ENCODE measurements at places on chromosomes 3 and 15. TPM values are rescaled to one million over a fixed set of nuclear protein-coding genes. Genes with fewer than 3 reads are reported as not detected.

Gene PYGO1
- total RNA-seq = not detected

Gene ASB14
- not detected for total RNA-seq

Gene C3orf52
- total RNA-seq = 3.1 TPM

Gene RTP1
- not detected for total RNA-seq

Gene MCTP2
- total RNA-seq = 26.1 TPM

Gene ARHGAP11A
- 96.4 TPM for total RNA-seq

Gene DPPA2
- total RNA-seq = not detected

Gene ACP3
- not detected for total RNA-seq

Gene NR2F2
- not detected for total RNA-seq

Gene SLITRK3
- not detected for total RNA-seq

Gene CASR
- total RNA-seq = not detected

Gene TMEM108
- total RNA-seq = not detected

Gene ALDH1A2
- 0.62 TPM for total RNA-seq

Gene HCLS1
- 318 TPM for total RNA-seq

Gene LMAN1L
- 0.37 TPM for total RNA-seq
